ENCODE measurements at places on chromosomes 3 and 15.
A peak's percentile ranks its signal among the peaks of the same experiment; 100 is the strongest.

DNA sequence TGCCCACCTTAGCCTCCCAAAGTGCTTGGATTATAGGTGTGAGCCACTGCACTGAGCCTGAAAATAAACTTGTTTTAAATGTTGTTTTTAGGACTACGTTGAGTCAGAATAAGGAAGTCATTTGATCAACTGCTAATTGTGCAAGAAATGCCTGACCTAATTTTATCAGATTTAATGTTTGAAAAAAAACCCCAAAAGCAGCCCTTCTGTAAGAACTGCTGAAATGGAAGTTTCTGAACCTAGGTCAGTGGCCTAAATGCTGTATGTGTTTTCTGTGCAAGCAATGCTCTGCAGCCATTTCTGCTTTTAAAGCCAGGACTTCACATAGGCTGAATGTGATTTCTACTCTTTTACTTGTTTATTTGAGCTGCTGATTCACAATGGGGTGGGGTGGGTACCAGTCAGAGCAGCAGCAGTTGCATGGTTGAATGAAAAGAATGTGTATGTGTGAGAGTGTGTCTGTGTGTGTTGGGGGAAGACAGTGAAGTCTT lies 6.6 kb downstream of the GPX1 start:
- no peak for DNase-seq

GRCh38 chr3:32387512-32387911 lies 4.1 kb upstream of the CMTM7 start:
- no peak for DNase-seq

DNA sequence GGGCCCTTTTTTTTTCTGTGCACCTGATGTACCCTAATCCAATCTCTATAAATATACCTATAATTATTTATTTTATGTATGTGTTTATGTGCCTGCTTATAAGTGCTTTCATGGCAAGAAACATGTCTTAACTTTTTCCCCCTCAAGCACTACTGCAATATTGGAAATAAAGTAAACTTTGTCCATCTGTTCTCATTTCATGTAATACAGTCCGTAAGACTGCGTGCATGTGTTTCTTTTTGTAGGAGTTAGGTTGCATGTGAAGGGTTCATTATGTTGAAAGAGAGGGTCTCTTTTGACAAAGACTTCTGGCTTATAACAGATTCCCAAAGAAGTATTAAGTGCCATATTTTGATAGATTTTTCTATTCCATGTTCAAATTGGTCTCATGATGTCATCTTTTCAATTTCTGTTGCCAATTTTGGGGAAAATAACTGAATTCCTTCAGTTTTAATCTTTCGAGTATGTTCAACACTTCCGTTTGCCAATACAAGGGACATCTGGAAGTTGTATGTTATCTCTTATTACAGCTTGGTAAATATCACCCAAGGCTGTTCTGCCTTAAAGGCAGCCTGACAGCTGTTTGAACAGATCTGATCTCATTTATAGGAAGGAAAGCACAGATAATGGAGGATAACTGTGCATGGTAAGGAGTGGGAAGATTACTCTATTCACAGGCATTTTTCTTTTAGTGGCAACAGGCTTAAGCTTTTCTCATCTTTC lies 273.1 kb upstream of the SGO1 start:
- no peak for DNase-seq

DNA sequence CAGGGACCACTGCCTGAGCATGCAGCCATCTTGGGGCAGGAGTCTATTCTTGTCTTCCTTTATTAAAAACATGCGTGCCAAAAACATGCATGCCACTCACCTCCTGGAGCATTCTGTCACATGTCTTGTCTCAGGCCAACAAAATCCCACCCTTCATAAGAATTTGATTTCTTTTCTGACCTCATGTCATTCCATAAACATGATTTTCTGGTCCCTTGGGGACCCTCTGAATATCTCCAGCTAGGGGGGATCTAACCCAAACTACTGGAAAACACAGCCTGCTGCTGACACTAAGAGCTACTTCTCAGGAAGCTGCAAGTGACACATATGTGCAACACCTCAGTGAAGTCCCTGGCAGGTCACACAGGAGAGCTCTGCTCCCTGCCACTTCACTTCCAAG lies 26.8 kb upstream of the NOX5 start:
- DNase-seq: no peak

DNA sequence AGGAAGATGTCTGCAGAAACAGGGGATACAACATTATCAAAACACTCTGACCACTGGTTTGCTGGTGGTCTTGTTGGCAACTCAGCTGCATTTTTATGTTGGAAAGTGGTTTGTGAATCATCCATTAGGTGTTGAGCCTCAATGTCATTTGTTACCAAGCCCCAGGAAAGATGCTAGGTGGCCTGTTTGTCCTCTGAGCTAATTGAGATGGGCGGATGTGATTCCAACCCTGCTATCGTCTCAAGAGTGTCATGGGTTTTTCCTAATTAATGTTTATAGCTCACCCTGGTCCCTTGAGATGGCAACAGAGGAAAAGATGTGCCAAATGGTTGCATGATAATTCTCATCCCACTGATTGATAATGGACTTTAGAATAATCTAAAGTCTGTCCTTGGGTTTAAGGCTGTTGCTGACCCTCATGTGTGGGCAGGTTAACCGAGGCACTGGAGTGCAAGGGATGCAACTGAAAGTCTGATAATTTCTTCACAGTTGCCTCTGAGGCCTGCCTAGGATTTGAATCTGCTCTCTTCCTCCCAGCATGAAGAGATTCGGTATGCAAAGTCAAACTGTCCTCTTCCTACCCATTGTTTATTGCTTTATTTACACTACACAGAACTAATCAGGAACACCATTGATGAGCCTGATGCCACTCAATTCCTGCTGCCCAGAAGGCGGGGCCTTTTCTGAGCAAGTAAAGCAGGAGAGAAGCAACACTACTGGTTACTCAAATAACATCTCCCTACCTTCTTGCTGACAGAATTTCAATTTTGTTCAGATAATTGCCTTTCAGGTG lies 166.2 kb upstream of the TBC1D5 start:
- no peak for DNase-seq

DNA sequence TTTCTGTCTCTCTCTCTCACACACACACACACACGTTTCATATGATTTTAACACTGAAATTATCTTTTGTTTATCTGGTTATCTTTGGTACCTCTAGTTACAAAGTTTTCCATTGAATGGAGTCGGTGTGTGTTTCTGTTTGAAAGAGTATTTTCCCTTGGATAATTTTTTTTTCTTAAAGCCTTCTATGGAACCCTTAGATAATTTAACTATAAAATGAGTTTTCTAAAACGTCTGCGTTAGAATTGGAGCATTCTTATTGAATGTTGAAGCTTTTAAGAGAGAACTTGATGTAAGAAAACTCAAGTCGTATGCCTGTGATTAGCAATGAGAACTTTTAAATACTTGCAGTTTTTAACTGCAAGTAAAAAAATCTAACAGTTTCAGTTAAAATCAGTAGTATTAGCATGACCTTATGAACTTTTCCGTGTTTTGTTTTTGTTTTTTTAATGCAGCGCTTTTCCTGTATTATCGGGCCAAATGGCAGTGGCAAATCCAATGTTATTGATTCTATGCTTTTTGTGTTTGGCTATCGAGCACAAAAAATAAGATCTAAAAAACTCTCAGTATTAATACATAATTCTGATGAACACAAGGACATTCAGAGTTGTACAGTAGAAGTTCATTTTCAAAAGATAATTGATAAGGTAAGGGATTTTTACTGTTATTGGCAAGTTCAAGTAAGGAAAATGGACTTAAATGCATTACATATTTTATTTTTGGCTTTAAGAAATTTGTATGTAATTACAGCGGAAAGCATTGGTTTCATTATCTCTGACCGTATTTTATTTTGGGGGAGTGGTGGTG lies 3.0 kb downstream of the SMC4 start:
- no peak for DNase-seq

- DNase-seq: no peak
These were observed 193.3 kb downstream of the ADAMTS9 start for GRCh38 chr3:64494526-64494925.

DNA sequence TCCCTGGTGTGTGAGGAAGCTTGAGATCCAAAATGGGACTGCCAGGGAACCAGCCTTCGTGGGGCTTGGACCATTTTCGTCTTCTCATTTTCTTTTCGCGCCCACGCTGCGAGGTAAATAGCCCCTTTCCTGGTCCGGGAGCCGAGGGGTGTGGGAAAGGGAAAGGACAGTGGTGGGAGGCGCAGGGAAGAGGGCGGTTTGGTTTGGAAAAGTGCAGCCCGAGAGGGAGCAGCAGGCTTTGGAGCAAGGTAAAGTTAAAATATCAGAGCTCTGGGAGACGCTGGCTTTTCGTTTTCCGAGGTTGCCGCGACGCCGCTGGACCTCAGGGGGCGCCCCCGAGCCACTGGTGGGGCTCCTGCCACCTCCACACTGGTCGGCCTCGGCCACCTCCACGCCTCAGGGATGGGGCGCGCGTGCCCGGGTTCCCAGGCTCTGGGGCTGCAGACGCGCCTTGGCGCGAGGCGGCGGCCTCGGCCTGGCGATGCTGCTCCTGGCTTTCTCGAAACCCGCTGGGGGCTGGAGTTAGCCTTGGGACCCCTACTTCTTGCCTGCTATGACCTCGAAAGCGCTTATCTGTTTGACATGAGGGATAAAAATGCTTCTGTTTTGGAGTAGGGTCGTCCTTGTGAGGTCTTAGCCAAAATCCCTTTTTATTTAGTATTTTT lies 3.2 kb downstream of the PTPRG start:
- DNase-seq: no peak

DNA sequence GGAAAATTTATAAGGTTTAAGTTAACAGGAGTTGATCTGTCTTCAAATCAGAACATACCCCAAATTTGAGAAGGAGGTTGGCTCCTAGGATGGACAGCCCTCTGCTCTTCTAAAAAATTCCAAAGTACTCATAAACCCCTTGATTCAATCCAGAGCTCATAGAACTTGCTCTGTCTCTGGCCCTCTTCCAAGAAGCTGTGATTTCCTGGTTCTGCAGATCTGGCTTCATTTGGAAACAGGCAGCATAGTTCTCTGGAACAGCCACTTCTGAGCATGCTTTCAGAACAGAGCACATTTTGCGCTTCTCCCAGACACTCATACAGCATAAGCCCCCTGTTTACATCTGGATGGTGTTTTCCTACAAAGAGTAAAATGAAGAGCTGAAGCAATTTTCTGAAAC lies 96.7 kb downstream of the KBTBD8 start:
- no peak for DNase-seq

DNA sequence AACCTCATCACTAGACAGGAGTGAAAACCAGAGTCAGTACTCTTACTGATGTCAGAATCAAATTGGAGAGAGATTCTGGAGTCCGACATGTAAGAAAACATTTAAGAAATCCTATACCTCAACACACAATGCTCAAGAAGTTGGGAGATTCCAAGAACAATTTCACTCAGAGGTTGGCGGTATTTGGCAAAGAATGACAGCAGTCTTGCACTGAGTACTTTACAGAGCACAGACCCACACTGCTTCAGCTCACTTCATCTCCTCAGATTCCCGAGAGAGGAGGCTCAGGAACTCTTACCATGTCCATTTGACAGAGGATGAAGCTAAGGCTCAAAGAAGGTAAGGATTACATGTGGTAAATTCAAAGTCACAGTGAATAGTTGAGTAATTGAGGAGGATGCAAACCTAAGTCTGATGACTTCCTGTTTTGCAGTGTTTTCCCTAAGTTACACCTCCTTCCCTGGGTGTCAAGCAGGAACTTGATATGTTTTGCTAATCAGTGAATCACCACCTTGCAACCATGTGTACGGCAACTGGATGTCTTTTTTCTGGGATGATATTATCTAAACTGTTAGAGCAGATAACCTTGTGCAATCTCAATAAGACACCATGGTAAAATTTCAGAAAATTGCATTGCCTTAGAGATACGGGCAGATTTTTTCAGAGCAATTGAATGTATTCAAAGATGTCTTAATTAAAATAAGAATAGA lies 61.3 kb upstream of the MME start:
- no peak for DNase-seq

DNA sequence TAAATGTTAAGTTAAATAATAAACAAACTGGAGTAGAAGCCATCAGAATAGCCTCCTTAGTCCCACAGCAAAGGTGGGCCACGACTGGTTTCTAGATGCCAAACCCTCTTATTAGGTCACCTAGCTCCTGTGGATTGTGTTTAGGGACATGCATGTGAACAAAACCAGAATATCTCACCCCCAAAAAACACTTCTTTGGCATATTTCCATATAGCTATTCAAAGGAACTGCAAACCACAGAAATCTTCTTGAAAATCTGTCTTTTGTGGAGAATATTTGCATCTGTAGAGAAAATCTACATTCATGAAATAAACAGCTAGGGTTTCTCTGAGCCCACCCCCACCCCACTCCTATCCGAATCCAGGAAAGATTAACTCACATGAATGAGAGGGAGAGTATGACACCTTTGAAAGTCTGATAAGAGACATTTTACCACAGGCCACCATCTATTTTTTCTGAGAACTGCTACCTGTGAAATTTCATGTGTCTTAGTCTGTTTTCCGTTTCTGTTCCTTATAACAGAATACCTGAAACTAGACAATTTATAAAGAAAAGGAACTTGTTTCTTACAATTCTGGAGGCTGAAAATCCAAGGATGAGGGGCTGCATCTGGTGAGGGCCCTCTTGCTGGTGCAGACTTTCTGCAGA lies 159.4 kb downstream of the NEK10 start:
- DNase-seq: no peak

DNA sequence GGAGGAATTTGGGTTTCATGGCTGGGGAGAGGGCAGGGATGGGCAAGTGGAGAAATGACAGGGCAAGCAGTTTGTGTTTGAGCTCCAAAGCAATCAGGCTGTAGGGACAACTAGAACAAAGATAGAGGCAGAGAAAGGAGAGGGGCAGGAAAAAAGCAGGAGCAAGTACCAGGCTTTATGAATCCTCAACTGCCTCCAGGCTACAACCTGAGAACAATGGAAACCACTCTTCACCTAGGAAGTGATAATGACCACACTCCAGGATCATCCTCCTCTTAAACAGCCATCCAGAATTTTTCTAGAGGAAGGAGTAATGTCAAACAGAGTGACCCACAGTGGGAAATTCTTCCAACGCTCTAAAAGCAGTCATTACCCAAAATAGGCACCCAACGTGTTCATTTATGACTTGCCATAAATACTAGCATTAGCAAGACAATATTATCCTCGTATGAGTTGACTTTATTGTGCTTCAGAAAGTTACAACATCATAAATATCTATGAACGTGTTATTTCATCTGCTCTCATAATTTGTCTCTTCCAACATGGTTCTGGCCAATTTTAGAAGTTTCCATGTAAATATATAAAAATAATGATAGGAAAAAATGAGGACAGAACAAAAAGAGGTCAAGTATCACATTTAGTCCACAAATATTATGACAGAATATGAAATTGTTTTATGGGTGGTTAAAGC lies 50.5 kb downstream of the TNFAIP8L3 start:
- DNase-seq: no peak

- no peak for DNase-seq
These were observed 186.9 kb downstream of the FAM43A start for GRCh38 chr3:194872669-194872977.

- DNase-seq: peak; percentile 18
These were observed 10.6 kb upstream of the LEO1 start for GRCh38 chr15:51982013-51982769.

DNA sequence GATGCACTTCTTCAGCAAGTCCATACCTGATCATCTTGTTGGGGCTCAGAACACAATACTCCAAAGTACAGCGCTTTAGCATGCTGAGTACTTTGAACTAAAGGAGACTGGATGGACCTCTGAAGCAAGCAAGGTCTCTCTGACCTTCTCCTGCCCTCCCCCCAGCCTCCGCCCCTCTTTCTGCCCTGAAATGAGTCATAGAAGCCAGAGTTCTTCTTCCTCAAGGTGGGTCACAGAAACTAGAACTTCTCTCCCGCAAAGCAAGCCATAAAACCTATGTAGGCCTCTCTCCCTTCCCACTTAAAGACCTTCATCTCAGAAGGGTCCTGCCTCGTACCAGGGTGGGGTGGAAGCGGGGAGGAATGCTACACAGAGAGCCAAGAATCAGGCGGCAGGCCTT lies 230.5 kb upstream of the PROK2 start:
- no peak for DNase-seq

- no peak for DNase-seq
These were observed 676 bp downstream of the CNOT10 start for GRCh38 chr3:32685543-32686185.

Measured in activated CD4-positive, alpha-beta T cell treated with anti-CD3 and anti-CD28 coated beads for 4 hours (primary cell).